ENCODE measurements at places on chromosomes 1 and 21.

DNA sequence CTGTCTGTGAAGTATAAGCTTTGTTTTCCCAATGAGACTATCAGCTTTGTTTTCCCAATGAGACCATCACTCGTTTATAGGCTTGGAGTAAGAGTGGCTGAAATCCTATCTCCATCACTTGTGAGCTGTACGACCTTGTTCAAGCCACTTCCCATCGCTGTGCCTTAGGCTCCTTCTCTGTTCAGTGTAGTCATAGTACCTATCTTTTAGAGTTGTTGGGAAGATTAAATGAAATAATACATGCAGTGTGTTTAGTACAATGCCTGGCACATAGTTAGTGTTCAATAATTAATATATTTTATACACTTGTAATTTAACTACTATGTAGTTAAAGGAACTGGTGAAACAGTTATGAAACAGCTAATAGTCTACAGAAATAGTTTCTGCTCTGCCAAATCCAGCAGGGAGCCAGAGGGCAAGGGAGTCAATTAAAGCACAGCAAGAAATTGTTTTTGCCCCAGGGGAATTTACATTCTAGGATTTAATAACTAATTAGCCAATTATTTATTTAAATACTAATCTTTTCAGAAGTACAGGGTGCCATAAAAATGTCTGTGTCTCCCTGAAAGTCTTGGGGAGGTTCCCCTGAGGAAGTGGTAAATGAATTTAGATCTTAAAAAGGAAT, 139.3 kb upstream of the HMCN1 start:
- DNase-seq: no peak

GRCh38 chr1:3135073-3135702, 66.2 kb downstream of the PRDM16 start:
- DNase-seq: no peak

- DNase-seq: no peak
Measured at GRCh38 chr1:41681331-41682098, 197.0 kb upstream of the EDN2 start.

DNA sequence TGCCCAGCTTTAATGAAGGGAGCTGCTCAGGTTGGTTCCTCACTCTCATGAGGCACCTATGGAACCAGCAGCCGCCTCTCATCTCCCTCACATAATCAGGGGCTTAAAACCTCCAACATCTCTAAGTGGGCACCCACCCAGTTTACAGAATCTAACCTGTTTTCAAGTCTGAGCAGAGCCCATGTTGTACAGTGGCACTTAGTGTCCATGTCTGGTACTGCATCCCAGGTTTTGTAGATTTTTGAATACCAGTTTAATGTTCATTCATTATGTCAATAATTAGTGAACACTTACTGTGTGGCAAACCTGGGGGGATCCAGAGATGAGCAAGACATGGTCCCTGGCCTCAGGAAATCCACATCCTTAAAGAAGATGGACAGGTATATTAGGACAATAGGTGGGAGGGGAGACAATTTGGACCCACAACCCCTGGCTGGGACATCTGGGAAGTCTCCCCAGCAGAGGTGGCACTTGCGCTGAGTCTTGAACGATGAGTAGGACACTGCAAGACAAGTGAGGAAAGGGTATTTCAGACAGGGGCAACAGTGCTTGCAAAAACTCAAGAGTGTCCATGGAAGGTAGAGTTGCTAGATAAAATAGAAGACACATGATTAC, 83.3 kb downstream of the LACTBL1 start:
- DNase-seq: no peak

GRCh38 chr1:221240690-221241089, 361.4 kb downstream of the HLX start:
- no peak for DNase-seq

- DNase-seq: no peak
Measured at GRCh38 chr1:61277121-61277690, 194.8 kb downstream of the NFIA start.

GRCh38 chr1:207284209-207284897, 37.1 kb upstream of the CD55 start:
- no peak for DNase-seq

- DNase-seq: no peak
Measured at GRCh38 chr1:76274302-76274701, 199.8 kb downstream of the ST6GALNAC3 start.

DNA sequence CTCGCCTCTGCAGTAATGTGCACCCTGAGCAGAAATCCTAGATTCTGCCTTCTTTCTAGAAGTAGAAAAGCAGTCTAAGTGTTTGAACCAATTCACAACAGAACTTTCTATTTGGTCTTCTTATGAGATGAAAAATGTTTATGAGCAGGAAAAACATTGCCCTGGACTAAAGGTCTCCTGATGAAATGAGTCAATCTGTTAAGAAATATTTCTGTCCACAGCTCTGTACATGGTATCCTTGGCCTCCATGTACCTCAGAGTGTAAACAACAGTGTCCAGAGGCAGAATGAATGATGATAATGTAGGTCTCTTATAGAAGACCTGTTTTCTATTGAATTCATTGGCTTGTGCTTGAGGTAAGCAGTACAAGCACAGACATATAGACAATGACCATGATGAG, 6.2 kb upstream of the APCS start:
- no peak for DNase-seq

DNA sequence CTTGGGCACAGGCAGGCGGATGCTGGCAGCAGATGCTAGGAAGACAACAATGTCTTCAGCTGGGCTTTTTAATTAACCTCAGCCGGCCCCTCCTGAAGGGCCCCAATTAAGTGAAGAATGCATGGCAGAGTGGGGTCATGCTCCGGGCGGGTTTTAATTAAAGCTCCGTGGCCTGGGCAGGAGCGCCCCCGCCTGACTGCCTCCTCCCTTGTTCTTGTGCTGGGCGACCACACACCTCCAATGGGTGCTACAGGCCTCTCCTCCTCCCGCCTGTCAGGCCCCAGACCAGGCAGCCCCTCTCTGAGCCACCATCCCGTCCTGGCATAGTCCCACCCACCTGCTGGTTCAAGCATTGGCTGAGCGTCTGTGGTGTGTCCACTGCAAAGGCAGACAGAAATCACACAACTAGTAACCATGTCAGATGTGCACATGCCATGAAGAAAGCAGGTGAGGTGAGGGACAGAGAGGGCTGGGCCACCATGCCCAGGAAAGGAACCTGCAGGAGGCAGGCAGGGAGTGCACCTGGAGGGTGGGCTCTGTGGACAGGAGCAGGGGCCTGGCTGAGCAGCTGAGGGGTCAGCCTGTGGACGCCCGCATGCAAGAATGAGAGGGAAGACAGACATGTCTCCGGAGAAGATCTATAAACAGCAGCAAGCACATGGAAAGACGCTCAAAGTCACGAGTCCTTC, 8.5 kb upstream of the ARF1 start:
- DNase-seq: peak; percentile 31

DNA sequence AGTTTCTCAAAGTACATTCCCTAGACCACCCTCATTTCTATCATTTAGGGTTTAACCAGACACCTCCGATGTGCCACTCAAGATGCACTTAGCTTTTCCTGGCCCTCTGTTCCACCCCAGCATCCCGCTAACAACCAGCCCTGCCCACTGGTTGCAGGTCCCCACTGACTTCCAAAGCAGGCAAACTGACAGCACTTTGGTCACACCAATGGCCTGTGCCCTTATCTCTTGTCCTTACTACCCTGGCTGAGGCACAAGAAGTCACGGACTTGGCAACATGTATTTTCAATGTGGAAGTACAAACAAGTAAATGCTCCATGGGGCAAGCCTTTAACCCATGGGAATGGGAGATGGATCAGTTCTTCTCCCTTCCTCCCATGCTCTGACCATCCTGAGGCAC, 357.1 kb downstream of the OMA1 start:
- DNase-seq: no peak

GRCh38 chr1:85818371-85818770, 110.1 kb upstream of the ZNHIT6 start:
- no peak for DNase-seq

Measured in activated T-cell treated with anti-CD3 and anti-CD28 coated beads, Interleukin-2, amount 50 U/mL, for 48 hours (primary cell).